CD4-positive, alpha-beta T cell treated with Interleukin-15 for 1 hour (primary cell): ENCODE measurements at places on chromosomes 2 and 18.

GRCh38 chr2:46181306-46181705, 115.9 kb upstream of the EPAS1 start:
- DNase-seq, result no peak

GRCh38 chr2:227534714-227535113, 62.8 kb downstream of the AGFG1 start:
- no peak for DNase-seq

- DNase-seq, result no peak
Measured at GRCh38 chr2:42372474-42373200, 11.6 kb upstream of the COX7A2L start.

DNA sequence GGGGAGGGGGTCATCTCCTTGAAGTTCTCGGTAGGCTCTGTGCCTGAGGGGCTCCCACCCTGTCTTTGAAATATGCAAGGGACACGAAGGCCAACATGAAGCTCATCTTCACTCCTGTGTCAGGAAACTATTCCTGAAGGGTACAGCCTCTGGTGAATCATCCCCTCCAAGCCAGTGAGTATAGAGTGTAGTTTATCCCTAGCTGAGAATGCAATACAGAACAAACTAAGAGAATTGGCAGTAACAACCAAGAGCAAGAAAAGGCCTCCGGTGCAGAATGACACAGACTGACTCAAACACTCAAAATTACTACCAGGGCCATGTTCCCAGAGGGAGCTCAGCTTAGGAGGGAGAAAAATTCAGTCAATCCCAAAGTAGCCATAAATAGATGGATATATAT, 413.3 kb downstream of the BCL11A start:
- DNase-seq, result no peak

- no peak for DNase-seq
Measured at GRCh38 chr18:39521164-39521563, 1955.6 kb upstream of the CELF4 start.

- no peak for DNase-seq
Measured at GRCh38 chr2:89833780-89834117, 1142.3 kb downstream of the RPIA start.

- no peak for DNase-seq
Measured at GRCh38 chr2:178523596-178524134, 43.4 kb downstream of the PLEKHA3 start.

- DNase-seq, result no peak
Measured at GRCh38 chr2:233862261-233862768, 5.9 kb downstream of the MSL3B start.

- no peak for DNase-seq
Measured at GRCh38 chr2:63424329-63425078, 163.8 kb downstream of the WDPCP start.

DNA sequence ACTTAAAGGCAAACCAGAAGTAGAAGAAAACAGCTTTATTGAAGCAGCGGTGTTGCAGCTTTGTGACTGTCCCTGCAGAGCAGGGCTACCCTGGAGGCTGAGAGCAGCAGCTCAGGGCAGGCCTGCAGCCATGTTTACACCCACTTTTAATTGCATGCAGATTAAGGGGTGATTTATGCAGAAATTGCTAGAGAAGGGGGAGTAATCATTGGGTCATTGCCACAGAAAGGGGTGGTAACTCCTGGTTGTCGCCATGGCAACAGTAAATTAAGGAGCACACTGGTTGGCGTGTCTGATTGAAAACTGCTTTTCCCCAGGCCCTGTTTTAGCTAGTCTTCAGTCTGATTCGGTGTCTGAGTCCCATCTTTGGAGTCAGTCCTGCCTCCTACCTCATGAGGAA, 195.4 kb upstream of the HDAC4 start:
- no peak for DNase-seq

DNA sequence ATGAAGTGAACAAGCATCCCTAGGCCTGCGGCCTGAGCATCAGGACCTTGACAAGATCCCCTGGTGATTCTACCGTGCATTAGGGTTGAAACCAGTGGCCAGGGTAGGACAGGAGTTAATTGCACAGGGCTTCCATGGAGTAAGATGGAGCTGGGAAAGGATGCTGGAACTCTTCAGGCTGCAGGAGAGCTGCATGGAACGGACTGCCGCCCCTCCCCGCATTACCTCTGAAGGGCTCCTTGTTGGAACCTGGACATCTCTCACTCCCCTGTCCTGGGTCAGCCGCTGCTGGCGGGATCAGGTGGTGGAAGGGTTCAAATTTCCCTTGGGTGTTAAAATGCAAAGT, 156.6 kb upstream of the ID2 start:
- no peak for DNase-seq

GRCh38 chr2:222547083-222547482, 108.8 kb downstream of the FARSB start:
- DNase-seq, result no peak

- no peak for DNase-seq
Measured at GRCh38 chr2:28477087-28477486, 18.8 kb upstream of the PLB1 start.

GRCh38 chr2:73984203-73984921, at the start of gene TET3:
TSS of gene TET3 (plus strand) at chr2:73984910. CDS start at chr2:73986404, 1,494 bp downstream.
- peak; percentile 81 for DNase-seq

DNA sequence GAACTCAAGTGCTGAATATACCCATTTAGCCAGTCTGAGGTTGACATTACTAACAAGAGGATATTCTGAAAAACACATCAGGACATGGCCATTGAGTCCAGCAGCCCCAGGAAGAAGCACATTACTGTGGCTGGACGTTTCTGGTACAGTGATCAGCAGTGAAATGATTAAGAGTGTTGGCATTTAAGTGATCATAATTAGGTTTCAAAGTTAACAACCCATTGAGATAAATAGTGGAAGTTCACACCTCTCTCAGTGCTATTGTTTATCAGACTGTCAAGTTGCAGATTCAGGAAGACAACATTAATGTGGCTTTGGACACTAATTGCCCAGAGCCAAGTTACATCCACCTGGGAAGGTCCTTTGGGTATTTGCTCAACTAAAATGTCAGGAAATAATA, 139.5 kb upstream of the GAREM1 start:
- no peak for DNase-seq

DNA sequence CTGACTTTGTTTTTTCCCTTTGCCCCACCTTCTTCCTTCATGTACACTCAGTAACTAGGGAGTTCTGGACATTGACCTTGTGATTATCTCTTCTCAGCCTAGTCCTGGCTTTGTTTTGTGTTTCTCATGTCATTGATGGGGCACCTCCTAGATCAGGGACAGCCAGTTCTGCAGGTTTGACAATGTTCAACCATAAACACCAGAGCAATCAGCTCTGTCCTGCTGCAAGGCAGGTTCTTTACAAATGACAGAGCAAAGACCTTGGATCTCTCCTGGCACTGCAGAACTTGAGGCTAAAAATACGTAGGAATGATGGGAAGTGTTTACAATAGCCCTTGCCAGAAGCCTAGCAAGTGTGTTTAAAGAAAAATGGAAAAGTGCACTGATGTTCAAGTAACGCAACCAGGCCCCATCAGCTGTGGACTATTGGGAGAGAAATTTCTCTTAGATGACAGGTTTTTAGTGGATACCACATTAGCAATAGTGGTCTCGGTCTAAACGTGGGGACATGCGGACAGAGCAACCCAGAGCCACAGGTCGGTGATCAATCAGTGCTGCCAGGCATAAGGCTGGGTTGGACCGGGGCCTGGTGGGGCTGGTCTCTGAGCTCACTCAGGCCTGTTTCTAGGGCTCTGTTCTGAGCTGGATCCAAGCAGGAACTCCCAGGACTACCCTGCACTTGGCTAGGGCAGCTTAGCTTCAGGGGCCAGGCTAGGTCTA, 76.8 kb downstream of the SOWAHC start:
- no peak for DNase-seq

DNA sequence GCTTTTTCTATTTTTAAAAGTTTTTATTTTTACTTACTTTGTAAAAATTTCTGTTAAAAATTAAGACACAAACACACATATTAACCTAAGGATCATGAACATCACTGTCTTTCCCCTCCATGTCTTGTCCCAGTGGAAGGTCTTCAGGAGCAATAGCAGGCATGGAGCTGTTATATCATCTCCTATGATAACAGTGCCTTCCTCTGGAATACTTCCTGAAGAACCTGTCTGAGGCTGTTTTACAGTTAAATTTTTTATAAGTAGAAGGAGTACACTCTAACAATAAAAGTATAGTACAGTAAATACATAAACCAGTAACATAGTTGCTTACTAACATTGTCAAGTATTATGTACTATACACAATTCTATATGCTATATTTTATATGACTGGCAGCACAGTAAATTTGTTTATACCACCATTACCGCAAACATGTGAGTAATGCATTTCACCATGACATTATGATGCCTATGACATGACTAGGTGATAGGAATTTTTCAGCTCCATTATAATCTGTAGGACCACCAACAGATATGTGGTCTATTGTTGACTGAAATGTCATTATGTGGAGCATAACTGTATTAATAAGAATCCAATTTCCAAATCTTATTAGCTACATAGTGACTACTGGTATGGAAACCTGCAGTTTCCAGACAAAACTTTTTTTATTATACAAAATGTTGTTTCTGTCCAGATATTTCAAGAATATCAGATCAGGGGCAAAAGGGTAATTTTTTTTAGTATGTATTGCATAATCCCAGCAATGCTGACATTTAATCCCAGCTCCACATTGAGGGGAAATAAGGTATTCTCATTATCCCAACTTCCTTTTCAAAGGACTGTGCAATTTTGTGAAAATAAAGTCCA, 337.2 kb upstream of the SLC39A10 start:
- no peak for DNase-seq

DNA sequence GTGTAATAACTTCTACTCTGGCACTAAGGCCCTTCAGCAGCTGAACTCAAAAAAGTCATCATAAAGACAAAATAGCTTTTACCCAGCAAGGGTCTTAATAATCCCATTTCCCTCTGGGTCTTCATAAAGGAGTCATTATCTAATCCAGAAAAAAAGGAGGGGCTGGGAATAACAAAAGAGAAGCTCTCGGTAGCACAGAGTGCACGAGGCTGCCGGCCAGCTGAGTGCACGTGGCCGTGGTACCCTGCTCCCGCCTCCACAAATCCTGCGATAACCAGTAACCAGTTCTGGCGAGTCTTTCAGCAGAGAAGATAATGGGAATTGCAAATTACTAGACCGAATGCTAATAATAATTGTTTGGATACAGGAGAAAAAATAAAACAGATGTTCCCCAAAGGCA, 7.5 kb downstream of the NRP2 start:
- no peak for DNase-seq

GRCh38 chr2:67564076-67564475, 166.9 kb downstream of the ETAA1 start:
- DNase-seq, result no peak
